Stimulated activated CD4-positive, alpha-beta T cell treated with anti-CD3 and anti-CD28 coated beads, Interleukin-15, amount 100 ng/mL, for 1 hour (primary cell): ENCODE measurements at places on chromosomes 2 and 18.

DNA sequence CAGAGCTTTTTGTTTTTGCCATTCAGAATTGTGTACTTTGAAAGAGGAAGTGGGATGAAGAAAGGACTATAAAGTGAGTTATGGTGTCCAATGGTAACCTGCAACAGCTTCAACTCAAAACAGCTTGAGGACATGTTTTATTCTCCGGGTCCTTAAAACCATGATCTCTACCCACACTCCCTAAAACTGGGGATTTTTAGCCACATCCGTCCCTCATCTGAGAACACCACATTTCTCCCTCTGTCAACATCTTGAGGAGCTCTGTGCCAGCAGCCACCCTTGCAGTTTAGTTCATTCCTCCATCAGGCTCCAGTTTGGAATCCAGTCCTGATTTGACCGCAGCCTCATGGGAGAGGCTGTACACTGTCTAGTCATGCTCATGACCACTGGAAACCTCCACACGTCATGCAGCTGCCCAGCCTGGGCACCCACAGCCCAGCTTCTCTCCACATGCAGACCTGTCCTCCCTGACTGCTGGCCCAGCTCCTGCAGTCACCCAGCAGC, 62.6 kb downstream of the C18orf63 start:
- DNase-seq: no peak

GRCh38 chr2:72988041-72988440, 70.7 kb downstream of the EMX1 start:
- no peak for DNase-seq

DNA sequence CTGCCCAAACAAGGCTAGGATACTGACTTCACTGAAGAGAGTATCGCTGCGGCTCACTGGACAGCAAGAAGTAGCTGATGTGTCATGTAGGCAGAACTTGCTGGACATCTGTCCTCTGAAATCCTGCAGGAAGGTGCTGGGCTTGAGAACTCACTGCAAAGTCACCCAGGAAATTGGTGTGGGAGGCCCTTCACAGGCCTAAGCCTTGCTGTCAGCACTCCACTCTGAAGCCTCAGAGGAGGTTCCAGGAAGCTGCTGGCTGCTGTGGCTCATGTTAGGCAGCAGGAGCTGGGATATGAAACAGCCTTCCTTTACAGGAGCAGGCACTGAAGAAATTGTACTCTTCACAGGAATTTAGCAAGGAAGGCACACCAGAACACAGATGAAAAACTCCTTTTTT, 88.3 kb upstream of the CCDC68 start:
- no peak for DNase-seq

- no peak for DNase-seq
These were observed 262.4 kb downstream of the MTX2 start for GRCh38 chr2:176531608-176532007.

GRCh38 chr2:204046145-204046544, 109.6 kb downstream of the ICOS start:
- no peak for DNase-seq

- DNase-seq: no peak
These were observed 61.3 kb upstream of the SLC8A1 start for GRCh38 chr2:40513201-40513600.

DNA sequence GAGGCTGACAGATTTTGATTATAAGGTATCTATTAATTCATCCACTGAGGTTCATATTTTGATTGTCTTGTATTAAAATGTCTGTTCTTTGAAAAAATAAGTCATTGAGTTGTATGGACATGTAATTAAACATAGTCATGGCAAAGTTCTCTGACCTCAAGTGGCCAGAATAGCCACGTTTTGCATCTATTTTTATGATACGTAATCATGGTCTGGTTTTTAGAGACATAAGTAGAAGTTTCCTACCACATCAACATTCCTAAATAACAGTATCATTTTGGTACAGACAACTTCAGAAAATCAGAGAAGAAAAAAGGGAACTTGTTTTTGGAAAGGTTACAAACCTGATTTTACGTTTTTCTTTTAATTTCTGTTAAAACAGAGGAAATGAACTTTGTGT, 47.6 kb downstream of the COL5A2 start:
- no peak for DNase-seq

DNA sequence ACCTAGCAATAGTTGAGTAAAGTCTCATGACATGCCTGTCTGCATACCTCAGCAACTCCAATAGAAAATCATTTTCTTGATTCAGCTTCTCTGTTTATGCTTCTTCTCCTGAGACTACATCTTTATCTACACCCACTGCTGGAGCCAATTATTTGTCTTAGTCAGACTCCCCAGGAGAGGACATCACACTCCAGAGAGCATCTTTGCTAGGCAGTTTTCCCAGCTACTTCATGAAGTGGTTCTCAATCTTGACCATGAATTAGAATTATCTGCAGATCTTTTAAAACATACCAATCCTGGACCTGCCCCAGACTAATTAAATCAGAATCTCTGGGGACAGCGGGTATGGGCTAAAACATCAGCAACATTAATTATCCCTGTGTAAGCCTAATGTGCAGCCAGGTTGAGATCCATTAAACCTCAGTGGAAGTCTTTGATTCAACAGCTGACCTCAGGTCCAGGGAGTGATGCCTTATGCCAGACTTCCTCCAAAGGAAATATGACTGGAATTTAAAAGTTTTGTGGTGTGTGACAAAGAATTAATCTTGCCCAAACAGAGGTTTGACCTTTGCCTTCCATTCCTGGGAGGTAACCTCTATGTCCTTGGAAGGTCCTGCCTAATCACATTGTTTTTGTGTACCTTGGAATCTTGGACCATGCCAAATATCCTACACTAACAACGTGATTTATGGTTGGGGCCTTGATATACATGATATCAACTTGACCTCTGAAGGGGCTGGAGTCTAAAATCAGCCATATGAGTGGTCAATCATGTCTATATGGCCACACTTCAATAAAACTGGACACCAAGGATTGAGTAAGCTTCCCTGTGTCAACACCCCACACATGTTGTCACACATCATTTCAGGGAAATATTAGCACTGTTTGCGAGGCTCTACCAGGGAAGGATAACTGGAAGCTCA, 99.3 kb upstream of the DNAJC10 start:
- no peak for DNase-seq

GRCh38 chr2:128284841-128285240, 33.8 kb downstream of the HS6ST1 start:
- no peak for DNase-seq

DNA sequence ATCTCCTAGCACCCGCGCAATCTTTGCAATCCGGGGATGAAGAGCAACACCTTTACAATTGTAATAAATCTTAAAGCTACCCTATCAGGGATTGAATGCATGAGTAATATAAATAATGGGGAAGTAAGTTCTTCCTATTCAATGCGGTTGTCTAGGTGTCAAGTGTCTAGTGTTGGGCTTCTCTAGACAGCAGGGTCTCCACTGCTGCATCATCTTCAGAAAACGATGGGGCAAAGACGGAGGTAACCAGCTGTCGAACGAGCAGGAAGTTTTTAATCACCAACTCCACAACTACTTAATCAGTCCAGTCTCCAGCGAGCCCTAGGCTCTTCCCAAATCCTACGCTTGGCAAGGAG, 573 bp downstream of the STAM2 start:
- no peak for DNase-seq

DNA sequence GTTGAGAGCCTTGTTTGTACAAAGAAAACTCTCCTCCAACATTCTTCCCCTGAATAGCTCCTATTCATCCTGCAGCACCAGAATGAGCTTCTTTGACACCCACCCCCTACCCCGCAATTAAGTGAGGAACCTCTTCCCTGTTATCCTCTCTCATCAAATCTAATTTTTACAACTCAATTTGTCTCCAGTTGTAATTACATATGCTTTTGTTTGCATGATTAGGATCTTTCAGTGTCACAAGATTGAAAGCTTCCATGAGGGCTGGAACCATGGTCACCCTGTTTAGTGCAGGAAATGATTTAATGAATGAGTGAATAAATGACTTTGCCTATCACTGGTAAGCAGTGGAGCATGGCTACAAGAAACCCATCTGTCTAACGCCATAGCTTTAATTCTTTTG, 334.6 kb upstream of the KLHL29 start:
- no peak for DNase-seq

GRCh38 chr18:5422626-5423025, 121.2 kb downstream of the EPB41L3 start:
- no peak for DNase-seq

DNA sequence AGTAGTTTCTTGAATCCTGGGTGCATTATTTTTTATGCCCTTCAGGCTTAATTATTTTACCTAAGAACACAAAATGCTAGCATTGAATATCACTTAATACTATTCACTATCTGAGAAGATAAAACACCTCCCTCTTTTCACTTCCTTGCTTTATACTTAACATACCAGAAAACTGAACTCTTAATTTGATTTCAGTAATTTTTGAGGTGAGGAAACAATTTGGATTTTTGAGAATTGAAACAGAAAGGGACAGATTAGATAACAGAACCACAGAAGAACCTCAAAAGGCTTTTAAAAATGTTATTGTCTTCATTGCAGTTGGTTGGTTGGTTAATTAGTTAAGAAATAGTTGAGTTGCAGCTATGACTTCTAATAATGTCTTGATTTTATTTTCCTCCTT, 69.5 kb downstream of the GPD2 start:
- no peak for DNase-seq

DNA sequence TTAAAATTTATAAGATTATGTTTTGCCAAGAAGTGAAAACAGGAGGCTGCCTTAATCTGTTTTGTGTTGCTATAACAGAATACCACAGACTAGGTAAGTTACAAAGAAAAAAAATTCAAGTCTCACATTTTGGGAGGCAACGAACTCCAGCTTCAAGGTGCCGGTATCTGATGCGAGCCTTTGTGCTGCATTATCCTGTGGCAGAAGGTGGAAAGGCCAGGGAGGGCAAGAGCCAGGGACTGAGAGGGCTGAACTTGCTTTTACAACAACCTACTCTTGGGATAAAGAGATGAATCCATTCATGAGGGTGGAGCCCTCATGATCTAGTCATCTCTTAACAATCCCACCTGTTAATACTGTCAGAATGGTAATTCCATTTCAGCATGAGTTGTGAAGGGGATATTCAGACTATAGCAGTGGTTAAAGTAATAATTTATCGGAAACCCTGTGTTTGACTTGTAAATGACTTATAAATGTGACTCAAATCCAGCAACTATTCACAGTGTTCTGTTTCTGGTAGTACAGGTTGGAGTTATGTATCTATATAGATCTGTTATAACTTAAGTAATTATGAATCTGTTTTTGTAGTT, 3.7 kb downstream of the MTX2 start:
- no peak for DNase-seq

GRCh38 chr2:134189009-134189720, 64.7 kb upstream of the MGAT5 start:
- DNase-seq: no peak

- DNase-seq: no peak
These were observed 832.2 kb upstream of the FANCL start for GRCh38 chr2:59073286-59073685.

DNA sequence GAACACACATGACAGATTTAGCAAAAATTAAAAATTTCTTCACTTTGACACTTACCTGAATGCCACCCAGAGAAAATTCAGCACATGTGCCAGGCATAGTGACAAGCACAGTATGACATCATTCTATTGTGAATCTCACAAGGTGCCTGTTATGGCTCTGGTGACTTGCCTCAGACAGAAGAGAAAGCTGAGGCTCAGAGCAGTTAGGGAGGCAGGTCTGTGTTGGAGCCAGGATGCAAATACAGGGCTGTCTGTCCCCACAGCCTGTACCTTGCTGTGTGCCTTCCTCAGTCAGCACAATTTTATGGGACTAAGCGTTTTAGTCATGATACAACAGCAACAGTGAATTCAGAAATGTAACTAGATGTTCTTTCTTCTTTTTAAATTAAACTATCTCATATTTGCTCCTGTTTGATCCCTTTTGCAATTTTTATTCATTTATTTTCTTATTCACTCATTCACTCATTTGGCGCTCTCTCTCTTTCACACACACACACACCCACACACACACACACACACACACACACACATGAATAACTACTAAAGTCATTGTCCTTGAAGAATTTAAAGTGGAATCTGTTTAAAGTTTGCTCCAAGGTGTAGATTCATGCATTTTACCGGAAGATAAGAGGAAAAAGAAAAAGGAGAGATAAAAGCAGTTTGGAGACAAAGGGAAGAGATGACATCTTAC, 37.9 kb upstream of the CTAGE1 start:
- no peak for DNase-seq

GRCh38 chr2:41836948-41837347, 210.9 kb upstream of the PKDCC start:
- no peak for DNase-seq

- no peak for DNase-seq
These were observed at the start of gene CNTNAP5 for GRCh38 chr2:124025171-124025580. Gene CNTNAP5, plus strand, starts transcription at chr2:124025287. Its CDS starts 364 bp downstream, at chr2:124025651.

DNA sequence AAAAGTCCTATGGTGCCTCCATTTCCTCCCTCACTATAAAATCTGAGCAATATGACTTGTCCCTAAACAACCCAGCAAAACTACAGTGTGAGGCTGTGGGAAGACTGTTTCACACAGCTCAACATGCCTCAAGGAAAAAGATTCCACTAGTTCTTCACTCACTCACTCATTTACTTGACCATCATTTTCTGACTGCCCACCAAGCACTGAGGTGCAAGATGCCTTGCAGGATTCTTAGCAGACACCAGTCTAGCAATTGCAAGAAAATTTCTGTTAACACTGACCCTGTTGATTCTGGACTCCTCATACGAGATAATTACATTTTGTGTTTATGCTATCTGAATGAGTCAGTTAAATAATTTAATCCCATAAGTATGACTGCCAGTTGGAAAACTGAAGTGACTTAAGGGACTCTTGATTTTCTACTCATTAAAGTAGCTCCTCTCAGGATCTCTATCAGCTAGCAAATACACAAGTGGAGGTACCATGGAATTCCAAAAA, 51.9 kb upstream of the PCBP1 start:
- no peak for DNase-seq

GRCh38 chr18:7941533-7941932, 374.4 kb downstream of the PTPRM start:
- no peak for DNase-seq

DNA sequence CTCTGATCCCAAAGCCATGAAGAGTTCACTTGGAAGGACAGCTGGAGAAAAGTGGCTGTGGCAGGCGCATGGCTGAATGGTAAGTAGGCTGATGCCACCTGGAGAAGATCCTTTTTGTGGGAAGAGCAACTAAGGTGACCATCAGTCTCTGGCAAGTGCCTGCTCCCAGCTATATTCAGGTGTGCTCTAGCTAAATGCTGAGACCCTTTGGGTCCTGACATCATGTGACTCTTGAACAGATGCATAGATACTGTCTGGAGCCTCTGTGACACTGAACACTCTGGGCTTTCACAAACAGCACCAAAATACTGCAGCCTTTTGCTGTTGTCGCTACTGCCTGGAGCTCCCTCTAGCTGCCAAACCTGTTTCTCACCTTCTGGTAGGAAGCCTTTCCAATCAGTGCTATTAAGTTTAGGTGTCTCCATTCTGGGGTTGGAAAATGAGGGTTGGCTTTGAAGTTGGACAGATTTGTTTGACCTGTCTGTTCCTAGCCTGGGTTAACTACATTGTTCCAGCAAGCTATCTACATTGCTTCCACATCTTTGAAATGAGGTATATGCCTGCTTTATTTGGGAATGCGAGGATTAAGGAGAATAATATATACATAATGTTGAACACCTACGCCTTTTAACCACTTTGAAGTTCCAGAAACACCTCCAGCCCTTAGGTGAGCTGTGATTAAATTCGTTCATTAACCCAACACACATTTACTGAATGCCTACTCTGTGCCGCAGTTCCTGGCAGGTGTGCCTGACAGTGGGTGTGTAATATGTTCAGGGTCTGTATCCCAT, 3.1 kb downstream of the EGR4 start:
- no peak for DNase-seq

GRCh38 chr2:51263951-51264350, 232.0 kb upstream of the NRXN1 start:
- no peak for DNase-seq
